NCI-H1417 (cell line): ENCODE measurements at places on chromosomes 12 and 14.

- DNase-seq, result no peak
Measured at GRCh38 chr14:104731320-104732294, 7.6 kb downstream of the ADSS1 start.

DNA sequence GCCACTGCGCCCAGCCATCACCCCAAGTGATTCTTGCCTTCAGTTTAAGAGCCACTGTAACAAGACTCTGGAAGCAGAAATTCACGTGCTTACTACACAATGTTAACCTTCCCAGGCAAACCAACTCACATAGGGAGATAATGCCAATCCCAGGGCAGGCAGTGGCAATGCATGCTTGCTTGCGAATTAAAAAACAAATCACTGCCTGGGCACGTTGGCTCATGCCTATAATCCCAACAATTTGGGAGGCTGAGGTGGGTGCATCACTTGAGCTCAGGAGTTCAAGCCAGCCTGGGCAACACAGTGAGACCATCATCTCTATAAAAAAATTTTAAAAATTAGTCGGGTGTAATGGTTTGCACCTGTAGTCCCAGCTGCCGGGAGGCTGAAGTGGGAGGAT is 37.8 kb upstream of the P2RX4 start:
- no peak for DNase-seq

GRCh38 chr12:110846615-110847566 is at the start of gene CCDC63:
Gene CCDC63 (plus strand): TSS chr12:110846987. CDS start chr12:110852955, 5,968 bp downstream.
- DNase-seq, result no peak

GRCh38 chr14:104195878-104196277 is 57.5 kb downstream of the KIF26A start:
- DNase-seq, result peak; percentile 24

- DNase-seq, result no peak
Measured at GRCh38 chr14:34484726-34485125, 22.7 kb upstream of the SPTSSA start.

- no peak for DNase-seq
Measured at GRCh38 chr14:97874394-97874793, 1077.2 kb downstream of the VRK1 start.
